Stimulated activated CD8-positive, alpha-beta memory T cell treated with anti-CD3 and anti-CD28 coated beads, Interleukin-7, amount 100 ng/mL, for 1 hour (primary cell): ENCODE measurements at places on chromosomes 7 and 10.

- no peak for DNase-seq
Measured at GRCh38 chr10:94757916-94758315, 4.6 kb upstream of the CYP2C19 start.

DNA sequence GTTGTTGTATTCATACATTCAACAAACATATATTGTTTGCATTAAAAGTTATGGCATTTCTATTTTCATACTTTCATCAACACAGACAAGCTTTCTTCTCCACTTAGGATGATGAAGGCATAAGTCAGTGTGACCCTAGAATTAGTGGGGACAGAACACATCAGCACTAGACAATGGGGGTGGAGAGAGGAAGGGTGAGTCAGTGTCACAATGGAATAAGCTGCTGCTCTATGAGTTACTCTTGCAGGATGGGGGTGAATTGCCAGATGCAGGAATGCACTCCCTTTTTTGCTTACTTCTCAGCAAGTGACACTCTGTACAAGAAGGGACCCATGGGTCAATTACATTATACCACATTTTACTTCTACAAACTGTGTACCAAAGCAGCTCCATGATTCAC, 74.0 kb downstream of the DGKI start:
- DNase-seq = no peak

DNA sequence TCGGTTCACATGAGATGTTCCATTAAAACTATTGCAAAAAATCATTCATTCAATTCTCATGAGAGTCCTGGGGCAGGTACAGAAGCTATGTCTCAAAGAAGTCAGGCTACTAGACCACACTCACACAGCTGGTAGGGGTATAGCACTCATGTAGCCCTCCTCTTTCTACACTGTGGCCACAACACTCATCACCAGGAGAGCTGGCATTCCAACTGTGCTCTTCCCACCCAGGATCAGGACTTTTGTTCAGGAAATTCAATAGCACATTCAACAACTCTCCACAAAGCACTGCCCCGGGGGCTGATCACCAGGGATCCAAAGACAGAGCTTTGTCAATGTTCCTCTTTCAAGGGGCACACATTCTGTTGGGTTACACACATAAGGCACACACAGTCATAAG, 31.0 kb upstream of the C10orf90 start:
- no peak for DNase-seq

DNA sequence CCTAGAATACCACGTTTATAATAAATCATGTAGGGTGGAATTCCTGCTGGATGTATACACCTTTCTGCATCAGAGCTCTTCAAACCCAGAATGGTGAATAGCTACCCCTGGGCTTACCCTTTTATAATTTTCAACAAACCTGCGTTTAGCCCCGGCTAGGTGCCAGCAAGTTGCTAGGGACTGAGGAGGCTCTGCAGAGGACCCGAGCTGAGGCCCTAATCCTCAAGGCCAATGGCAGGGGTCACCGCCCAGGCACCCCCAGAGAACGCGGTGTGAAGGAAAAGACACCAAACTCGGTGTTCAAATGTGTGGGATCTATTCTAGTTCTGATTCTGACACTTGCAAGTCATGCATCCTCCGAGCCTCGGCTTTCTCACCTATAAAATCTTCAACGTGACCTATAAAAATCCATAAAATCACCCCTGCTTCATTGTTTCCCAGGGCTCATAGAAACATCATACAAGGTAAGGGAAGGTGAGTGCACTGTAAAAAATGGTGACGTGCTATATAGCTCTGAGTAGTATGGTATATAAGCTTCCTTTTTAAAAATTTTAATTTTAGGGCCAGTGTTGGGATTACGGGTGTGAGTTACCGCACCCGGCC, 2.5 kb upstream of the ANXA11 start:
- DNase-seq = no peak

GRCh38 chr10:92742331-92743228, 52.8 kb downstream of the HHEX start:
- no peak for DNase-seq

- DNase-seq = peak; percentile 35
Measured at GRCh38 chr10:22505911-22506685, 160.8 kb downstream of the SPAG6 start.

DNA sequence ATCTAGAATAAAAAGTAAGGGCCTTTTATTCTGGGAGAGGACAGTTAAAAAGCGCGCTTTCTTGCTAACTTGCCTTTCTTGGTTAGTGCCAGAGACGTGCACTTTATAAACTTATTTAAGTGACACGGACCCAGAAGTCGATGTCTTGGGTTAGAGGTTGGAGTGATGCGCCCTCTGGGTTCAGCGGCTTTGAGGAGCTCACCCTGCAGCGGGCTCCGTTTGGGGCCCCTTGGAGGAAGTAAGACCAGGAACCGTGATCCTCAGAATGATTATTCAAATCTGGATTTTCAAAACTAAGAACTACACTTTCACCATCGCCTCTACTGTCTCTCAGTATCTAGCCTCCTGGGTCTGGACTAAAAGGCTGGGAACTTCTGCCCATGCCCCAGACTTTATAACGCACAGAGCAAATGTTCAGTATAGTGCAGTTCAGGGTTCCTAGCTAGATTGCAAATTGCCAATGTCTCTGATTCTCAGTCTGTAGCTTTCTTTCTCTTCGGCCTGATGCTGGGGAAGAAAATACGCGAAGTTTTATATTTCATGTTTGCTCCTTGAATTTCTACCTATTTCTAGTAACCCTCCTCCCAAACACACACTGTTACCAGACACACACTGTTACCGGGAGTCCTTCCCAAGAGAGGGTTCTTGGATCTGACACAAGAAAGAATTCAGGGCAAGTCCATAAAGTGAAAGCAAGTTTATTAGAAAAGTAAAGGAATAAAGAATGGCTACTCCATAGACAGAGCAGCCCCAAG, 18.6 kb upstream of the SMO start:
- no peak for DNase-seq

DNA sequence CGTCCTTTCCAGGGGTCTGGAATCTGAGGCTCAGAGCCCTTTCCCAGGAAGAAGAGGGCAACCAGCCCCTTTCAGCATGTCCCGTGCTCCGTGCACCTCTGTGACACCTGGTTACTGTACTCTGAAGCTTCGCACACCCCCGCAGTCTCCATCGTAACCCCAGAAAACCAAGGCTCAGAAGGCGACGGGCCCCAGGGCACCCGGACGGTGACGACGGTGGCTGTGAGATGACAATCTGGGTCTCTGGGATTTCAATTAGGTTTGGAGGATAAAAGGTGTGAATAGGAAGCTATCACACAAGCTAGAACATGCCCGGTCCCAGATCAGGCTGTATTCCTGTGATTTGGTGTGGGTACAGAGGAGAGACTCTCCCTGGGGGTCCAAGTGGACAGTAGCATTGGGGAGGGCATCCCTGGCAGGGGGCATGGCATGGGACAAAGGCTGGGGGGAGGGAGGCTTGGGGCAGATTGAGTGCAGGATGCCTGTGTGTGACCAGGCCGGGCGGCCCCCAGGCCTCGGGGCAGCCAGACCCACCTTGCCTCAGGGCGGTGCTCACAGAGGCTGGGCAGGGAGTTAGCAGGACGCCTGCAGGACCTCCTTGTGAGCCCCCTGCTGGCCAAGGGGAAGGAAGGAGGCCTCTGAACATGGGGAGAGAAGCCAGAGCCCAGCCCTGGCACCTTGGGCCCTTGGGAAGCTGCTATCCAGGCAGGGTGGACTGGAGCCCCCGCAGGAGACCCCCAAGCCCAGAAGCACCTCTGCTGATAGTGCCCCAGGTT, 23.4 kb upstream of the PSMG3 start:
- DNase-seq = no peak

DNA sequence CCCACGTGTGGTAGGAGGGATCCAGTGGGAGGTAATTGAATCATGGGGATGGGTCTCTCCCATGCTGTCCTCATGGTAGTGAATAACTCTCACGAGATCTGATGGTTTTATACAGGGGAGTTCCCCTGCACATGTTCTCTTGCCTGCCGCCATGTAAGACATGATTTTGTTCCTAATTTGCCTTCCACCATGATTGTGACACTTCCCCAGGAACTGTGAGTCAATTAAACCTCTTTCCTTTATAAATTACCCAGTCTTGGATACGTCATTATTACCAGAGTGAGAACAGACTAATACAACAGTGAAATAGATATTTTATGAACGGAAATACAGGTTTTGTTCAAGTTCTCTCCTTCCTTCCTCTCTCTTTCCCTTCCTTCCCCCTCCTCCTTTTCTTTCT, 15.8 kb downstream of the CALD1 start:
- DNase-seq = no peak

GRCh38 chr7:73865738-73866445, 4.9 kb downstream of the TMEM270 start:
- no peak for DNase-seq

- no peak for DNase-seq
Measured at GRCh38 chr7:2524808-2525657, 5.5 kb downstream of the LFNG start.

- no peak for DNase-seq
Measured at GRCh38 chr10:58086144-58086762, 181.4 kb downstream of the IPMK start.

GRCh38 chr7:17912536-17913235, 27.6 kb downstream of the SNX13 start:
- DNase-seq = no peak

- no peak for DNase-seq
Measured at GRCh38 chr7:153604-154003, 38.8 kb upstream of the FAM20C start.

DNA sequence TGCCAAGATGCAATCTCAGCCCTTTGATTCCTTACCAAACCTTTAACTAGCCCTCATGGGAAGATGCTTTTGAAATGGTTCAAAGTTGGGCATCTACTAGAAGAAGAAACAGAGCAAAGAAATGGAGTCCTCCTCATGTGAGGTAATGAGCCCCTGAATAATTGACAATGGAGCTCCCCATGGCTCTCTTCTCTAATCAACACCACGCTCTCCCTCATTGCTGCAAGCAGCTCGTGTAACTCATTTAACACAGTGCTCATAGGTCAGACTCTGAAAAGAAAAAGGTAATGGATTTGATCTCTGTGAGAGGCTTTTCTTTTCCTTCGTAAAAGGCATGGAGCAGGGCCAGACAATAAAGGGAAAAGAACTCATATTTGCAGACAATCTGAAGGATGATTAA, 312.8 kb downstream of the PHTF2 start:
- no peak for DNase-seq

DNA sequence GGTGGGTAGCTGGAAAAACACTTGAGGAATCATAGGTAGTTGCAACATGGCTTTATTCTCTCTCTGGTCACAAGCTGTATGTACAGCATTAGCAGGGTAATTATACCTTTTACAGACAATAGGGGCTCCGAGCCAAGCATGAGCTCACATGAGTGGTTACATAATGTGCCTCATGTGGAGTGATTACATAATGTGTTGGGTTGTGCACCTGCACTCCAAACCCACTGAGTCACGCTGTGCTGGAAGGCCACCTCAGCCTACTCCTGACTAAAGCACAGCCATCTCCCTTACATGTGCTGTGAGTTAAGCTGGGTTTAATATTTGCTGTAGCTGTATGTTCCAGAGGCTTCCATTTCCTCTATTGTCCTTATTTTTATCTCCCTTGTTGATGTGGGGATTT, 348.7 kb upstream of the SEMA3C start:
- no peak for DNase-seq

DNA sequence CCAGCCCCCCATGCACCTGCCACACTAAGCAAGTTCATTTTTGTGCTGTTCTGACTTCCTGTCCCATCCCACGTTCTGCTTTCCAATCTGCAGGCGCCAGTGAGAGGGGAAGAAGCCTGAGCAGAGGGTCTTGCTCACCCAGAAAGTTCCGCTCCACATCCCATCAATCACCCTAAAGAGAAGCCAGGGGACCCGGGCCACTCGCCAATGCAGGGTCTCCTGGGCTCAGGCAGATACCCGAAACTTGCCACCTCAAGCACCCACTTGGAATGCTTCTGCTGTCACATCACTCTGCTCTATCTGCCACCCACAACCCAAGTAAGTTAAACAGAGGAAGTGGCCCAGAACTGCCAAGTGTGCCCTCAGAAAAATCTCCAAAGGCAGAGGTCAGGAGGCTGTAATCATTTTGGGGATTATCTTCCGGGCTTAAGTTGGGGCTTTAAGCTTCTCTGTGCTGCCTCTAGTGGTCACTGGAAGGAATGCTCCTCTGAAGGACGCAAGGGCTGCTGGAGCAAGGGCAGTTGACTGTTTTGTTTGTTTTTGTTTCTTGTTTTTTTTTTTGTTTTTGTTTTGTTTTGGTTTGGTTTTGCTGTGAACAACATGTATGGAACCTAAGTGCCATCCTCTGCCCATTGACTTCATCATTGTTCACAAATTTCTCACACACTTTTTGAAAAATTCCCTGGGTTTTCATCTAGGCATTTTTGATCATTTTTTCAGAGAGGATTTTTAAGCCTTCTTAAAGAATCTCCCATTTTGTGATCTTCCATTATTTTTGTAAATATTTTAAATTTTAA, 25.5 kb downstream of the PRR15 start:
- DNase-seq = no peak

DNA sequence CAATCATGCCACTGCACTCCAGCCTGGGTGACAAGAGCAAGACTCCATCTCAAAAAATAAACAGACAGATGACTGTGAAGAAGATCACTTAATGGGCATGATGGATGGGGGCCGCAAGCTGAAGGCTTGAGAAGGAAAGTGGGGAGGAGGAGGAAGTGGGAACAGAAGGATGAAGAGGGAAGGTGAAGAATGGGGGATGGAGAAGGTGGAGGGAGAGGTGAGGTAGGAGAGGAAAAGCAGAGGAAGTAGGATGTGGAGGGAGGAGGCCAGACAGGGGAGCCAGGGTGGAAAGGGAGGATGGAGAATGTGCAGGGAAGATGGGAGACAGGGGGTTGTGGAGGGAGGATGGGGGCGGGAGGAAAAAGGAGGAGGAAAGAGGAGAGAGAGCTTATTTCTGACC, 68.8 kb downstream of the SVOPL start:
- no peak for DNase-seq

DNA sequence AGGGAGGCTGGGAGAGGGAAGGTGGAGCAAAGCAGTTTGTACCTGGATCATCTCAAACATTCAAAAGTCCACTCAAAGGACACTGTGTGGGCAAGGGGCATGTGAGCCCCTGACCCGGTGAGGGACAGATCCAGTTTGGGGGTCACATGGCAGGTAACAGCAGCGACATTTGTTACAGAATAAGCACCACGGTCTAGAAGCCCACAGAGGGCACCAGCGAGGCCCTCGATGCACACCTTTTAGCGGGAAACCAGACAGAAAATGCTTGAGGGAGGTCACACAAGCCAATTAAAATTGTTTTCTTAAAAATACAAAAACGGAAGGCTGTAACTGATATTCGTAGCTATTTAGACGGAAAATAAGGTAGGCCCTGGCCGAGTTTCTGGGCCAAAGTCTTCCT, 144.4 kb downstream of the ZMYND11 start:
- DNase-seq = no peak

DNA sequence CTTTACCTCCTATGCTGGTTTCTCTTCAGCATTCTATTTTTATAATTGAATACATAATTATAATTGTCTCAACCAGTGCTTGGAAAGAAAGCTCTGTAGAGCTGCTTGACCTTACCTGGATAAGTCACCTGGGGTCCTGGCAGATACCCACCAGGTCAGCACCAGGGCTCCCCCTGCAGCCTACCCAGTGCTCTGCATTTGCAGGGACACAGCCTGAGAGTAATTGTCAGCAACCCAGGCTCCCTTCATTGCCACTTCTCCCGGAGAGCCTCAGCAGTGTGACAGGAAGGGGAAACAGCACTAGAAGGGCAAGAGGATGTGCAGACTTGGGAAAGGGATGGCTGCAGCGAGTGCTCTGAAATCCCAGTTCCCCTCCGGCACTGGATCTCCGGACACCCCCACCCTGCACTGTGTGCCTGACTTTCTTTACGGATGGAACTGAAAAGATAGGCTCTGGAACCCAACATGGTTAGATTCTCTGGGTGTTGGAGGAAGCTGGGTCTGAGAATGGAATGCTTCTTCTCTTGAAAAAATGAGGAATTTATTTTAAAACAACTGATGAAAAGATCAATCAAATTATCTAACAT, 11.4 kb upstream of the PAX4 start:
- DNase-seq = no peak
